ENCODE measurements at places on chromosomes 13 and 19. TPM values are rescaled to one million over a fixed set of nuclear protein-coding genes. Genes with fewer than 3 reads are reported as not detected.

TRMT1 gene
- polyA plus RNA-seq, result 64.7 TPM

GRCh38 chr19:3359015-3359918 lies 7.1 kb upstream of the NFIC start:
- peak; percentile 89 for DNase-seq

PALM gene
- polyA plus RNA-seq, result 9.8 TPM

- no peak for DNase-seq
These were observed 180.6 kb downstream of the FOXO1 start for GRCh38 chr13:40485611-40486517.

DNA sequence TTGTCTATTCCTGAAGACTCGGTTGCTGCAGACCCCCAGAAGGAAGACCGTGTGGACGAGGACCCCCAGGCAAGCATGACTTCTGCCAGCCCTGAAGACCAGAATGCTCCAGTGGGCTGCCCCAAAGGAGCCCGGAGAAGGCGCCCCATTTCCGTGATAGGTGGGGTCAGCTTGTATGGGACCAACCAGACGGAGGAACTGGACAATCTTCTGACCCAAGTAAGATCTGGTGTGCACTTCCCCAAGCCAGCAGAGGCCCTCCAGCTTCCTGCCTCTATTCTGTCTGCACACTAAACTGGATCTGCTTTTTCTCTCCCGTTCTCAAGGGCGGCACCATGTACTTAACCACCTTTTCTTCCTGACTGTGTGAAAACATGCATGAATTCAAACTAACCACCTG lies 59.8 kb upstream of the C1QTNF9 start:
- DNase-seq, result no peak

DNA sequence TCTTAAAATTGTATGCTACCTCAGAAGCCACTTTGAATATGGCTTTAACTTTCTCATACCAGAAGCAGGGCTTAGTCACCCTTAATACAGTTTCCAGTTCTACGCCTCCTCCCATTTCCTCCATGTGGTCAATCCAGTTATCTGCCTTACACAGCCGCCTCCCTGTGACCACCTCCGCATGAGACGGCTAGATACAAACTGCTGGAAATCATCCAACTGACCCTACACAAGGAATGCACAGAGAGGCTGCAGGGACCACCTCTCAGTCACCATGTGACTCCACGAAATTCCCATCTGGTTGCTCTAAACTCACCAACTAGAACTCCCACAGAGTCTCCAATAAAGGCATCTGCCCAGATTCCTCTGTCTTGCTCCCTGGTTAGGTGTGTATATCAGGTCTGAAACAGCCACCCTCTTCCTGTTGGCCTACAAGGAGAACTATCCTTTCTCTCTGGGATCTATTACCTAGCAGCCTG lies 6.8 kb downstream of the ZNF564 start:
- DNase-seq, result no peak

LIN7B gene
- 4.0 TPM for polyA plus RNA-seq

DNA sequence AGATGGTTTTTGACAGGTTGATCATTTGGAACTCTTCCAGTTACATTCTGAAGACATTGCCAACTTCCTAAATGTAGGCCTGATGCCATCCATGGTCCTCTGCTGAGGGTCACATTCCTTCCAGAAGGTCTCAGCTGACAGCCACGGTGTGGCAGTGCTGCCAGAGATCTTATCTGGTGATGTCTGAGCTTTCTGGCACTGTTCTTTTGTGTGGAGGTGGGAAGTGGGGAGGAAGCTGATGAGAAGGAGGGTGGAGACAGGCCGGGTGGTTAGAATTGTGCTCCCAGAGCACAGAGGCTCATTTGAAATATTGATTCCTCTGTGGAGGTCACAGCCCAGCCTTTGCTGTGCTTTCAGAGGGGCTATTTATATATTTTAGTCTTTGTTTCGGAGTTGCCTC lies 16.1 kb upstream of the MTIF3 start:
- no peak for DNase-seq

All from stomach (tissue), 19 donors.